ENCODE measurements at places on chromosomes 1 and 21.

- no peak for DNase-seq
These were observed 71.0 kb downstream of the PDE9A start for GRCh38 chr21:42724226-42724920.

DNA sequence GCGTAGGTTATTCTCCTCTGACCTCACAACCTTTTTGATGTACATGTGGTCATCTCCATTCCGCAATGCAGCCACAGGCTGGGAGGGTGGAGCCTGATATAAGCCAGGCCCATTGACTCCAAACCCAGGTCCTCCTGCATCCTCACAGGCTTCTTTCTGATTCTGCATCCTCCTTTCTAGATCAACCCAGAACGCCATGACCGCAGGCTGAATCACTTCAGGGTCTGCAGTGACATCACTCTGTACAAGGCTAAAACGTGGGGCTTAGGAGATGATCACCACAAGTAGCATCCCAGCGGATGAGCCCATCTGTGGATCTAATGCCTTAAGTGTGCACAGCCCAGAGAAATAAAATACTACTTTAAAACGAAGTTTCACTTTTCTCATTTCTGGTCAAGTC, 16.1 kb downstream of the EBNA1BP2 start:
- no peak for DNase-seq

DNA sequence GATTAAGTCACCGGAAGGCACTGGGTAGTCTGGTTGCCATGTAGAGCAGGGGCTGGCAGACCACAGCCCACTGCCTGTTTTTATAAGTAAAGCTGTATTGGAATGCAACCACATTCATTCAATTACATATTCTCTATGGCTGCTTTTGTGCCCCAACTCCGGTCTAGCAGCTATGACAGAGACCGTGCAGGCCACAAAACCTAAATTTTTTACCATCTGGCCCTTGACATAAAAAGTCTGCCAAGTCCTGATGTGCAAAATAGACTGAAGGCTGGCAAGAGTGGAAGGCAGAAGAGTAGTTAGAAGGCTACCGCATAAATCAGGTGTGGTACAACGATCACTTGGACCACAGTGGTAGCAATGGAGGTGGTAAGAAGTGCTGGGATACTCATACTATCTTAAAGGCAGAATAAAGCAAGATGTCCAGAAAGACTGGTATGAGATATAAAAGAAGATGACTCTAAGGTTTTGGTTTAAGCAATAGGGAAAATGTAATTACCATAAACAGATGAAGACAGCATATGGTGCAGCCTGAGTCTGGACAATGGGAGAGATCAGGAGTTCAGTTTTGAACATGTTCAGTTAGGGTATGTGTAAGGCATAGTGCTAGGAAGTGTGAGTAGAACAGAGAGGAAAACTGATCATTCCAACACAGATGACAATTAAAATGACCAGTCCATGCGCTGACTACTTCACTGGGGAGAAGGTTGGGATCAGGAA, 37.2 kb downstream of the EGLN1 start:
- no peak for DNase-seq

GRCh38 chr1:44970317-44970716, 16.1 kb downstream of the EIF2B3 start:
- no peak for DNase-seq

DNA sequence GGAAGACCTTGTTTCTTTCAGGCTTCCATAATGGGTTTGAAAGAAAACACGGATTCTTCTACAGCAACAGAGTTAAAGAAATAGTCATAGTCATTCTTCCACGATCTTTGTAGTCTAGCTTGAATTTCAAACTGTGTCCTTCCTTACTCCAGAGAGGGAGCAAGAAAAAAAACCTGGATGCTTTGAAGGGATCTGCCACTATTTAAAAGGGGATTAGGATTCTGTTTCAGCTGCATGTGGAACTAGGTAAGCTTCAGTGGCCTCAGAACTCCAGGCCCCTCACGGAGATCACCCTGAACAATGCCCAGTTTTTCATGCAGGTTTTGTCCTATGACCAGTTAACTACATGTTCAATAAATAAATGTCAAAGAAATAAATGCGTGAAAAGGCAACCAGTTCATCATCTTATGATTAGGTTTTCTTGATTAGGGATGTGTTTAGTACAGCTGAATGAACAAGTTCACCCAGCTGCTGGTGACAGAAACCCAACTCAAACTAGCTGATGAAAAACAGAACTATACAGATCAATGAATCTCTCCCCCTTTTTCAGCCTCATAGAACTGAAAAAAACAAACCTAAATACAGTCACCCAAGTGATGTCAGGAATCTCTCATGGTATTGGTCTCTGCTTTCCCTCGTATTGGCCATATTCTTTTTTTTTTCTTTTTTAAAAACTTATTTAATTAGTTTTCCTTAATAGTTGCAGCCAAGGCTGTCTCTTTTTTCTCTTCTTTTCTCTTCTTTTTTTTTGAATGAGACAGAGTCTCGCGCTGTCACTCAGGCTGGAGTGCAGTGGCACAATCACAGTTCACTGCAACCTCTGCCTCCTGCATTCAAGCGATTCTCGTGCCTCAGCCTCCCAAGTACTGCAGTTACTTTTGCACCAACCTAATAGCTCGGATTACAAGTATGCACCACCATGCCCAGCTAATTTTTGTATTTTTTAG, 14.6 kb upstream of the MPZL1 start:
- no peak for DNase-seq
